NCI-H446 (cell line): ENCODE measurements at places on chromosomes 7 and 10.

GRCh38 chr10:124722798-124723783, 21.1 kb downstream of the FAM53B start:
- DNase-seq, result no peak

DNA sequence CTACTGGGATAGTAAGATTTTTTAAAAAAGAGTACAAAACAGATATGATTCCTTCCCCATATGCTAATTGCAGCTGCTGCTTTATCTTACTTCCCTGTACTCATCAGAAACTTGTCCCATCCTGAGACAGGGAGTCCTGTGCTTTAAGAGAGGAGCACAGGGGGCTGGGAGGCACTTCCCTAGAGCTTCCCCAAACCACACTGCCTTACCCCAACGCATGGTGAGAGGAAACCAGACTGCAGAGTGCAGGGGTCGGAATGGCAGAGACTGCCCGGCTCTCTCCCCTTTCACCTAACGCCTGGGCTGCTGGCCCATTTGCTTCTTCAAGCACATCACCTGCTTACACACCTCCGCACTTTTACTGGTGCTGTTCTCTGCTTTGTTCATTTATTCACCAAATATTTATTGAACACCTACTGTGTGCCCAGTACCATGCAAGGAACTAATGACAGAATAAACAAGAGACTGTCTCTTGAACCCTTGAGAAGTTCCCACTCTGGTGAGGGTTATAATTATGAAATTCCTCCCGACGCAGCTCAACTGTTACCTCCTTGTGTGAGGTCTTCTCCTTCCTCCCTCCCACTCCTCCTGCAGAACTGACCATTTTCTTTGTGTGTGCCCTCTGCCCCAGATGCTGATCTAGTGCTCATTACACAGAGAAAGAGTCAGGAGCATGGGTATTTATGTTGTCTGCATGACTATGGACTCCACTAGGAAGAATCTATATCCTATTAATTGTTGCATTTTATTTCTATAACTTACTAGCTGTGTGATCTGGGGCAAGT, 289.7 kb downstream of the TCF7L2 start:
- no peak for DNase-seq

- DNase-seq, result no peak
These were observed 233.2 kb downstream of the RPS24 start for GRCh38 chr10:78266741-78267469.

GRCh38 chr7:127674361-127674760, 22.4 kb downstream of the SND1 start:
- no peak for DNase-seq

DNA sequence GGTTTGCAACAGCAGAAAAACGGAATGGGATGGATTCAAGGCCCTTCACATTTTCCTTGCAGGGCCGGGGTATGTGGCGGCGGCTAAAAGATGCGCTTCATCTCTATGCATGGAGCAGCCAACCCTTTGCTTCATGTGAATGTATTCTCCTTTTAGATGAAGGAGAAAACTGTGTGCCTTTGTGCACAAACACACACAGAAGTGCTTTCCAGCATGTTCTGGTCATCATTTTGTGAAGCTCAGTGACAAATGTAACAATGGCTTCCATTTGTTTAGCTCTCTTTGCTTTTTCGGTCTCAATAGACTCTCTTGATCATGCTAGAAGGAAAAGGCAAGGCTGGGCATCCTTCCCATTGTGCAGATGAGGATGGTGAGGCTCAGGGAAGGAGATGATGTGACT, 161.7 kb upstream of the MKI67 start:
- DNase-seq, result no peak

GRCh38 chr7:150564006-150564405, 3.2 kb upstream of the GIMAP4 start:
- no peak for DNase-seq

DNA sequence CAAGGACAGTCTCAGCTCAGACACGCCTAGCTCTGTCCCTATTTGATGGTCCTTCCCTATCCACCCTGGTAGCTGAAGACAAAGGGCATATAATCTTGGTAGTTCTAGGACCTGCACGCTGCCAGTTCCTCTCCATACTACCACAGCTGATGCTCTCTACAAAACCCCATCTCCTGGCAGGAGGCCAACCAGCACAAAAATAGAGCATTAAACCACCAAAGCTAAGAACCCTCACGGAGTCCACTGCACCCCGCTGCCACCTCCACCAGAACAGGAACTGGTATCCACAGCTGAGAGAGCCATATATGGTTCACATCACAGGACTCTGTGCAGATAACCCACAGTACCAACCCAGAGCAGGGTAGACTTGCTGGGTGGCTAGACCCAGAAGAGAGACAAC, 299.4 kb downstream of the LRRTM3 start:
- no peak for DNase-seq

DNA sequence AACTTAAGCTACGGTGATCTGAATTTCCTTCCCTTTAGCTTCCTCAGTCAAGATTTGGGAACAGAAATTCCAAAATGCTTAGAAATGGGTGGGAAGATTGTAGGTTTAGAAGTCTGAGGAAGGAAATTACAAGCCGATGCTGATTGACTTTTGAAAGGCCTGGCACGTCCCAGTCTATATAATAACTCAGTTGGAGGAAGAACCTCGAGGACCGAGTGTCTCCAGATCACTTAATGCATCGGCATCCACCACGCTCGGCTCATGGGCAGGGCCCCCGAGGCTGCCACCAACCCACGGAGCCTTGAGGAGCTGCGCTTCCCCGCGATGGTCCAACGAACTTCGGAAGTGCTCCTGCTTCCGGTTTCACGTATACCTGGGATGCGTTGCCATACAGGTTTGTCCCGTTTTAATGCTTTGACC, 10.4 kb upstream of the SP8 start:
- no peak for DNase-seq

DNA sequence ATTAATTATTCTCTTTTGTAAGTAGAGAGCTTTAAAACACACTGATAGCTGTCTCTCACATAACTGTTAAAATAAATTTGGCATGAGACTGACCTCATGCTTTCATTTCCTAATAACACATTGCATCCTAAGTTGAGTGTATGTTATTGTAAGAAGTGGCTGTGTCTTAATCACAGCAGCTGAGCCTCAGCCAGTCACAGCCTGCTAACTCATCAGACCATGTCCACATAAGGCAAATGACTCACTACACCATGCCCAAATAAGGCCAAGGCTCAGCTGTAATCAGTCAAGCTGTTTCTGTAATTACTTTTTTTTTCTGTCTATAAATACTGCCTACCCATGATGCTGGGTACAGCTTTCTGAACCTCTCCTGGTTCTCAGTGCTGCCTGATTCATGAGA, 860.9 kb downstream of the XPNPEP1 start:
- DNase-seq, result no peak
